ENCODE measurements at places on chromosomes 2 and 18.

GRCh38 chr2:235957251-235957650 lies 210.9 kb downstream of the GBX2 start:
- no peak for DNase-seq

GRCh38 chr18:46754661-46755292 lies 2.1 kb downstream of the ST8SIA5 start:
- DNase-seq, result no peak

DNA sequence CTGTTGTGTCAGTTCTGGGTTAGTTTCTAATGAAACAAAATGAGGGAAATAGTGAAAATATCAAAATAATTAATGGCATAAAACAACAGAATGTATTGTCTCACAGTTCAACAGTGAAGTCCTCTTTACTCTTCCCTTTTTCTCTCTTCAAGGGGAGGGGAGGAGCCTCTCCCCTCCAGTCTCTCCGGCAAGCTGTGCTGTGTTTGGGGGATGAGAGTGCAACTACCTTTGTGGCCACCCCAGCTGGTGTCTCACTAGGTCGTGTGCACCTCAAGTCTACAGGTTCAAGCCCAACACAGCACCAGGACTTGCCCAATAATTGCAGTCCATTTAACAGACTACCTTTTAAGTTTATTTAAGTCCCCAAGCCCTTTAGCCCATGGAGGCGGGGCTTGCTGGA lies 271.7 kb upstream of the DOK6 start:
- DNase-seq, result no peak

GRCh38 chr2:57711991-57712390 lies 334.6 kb upstream of the VRK2 start:
- DNase-seq, result no peak
